CD4-positive, alpha-beta T cell treated with Interleukin-1 beta for 1 hour (primary cell): ENCODE measurements at places on chromosomes 6 and 20.

- DNase-seq, result no peak
These were observed 109.6 kb upstream of the RPS6KA2 start for GRCh38 chr6:166736634-166737033.

DNA sequence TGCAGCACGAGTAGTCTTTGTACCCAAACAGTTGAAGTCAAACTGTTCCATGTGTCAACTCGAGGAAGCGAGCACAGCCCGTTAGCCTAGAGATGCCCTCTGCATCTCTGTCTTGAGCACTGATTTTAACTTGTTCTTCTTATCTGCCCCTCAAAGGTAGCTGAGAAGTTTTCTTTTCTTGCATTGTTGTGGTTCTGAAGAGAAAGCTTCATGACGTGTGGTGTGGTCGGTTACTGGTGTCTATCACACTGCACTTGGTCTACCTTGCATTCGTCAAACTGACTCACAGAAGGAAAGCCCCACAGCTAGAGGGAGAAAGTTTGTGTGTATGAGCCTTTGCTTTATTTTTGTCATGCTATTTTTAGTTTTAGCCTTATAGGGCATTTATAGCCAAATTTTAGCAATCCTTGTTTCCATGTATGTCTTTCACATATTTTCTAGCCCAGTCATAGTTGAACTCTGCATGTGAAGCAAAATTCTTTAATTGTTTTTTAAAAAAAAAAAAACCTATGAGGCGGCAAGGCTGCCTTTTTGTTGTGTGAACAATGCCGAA is 115.1 kb downstream of the JAG1 start:
- no peak for DNase-seq

DNA sequence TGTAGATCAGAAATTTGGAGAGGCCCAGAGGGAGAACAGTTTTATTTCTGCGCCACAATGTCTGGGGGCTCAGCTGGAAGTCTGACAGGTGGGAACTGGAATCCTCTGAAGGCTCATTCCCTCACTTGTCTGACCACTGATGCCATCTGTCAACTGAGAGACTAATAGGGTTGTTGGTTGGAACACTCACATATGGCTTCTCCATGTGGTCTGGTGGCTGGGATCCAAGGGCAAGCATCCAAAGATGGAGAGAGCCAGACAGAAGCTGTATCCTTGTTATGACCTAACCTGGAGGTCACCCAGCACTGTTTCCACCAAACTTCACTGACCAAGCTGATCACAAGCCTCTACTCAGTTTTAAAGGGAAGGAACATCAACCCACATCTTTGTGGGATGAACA is 117.9 kb upstream of the AKAP12 start:
- no peak for DNase-seq

GRCh38 chr6:127119102-127120022 is 891 bp downstream of the RSPO3 start:
- no peak for DNase-seq

- DNase-seq, result no peak
These were observed 22.3 kb downstream of the NRN1 start for GRCh38 chr6:5984150-5985089.

DNA sequence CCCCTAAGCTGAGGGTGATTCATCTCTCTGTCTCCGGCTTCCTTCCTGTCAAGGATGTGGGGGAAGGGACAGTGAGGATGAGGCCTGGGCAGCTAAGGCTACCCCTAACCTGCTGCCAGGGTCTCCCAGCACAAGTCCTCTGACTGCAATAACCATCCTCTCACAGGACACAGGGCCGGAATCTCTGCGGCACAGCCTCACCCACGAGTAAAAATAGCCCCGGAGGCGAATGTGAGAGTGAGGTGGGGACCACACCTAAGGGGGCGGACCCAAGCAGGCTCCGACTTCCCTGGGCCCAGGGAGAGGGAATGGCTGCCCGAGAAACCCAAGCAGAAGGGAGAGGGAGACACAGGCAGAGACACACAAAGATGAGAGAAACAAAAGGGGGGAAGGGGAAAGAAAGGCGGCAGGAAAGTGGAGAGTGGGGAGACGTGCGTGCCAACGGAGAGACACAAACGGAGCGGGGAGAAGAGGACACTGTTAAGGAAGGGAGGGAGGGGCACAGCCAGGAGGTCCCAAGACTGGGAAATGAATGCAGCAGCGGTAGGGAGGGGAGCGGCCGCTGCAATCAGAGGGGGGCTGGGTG is 1.4 kb downstream of the CLIC1 start:
- peak; percentile 82 for DNase-seq

- peak; percentile 77 for DNase-seq
These were observed 7.8 kb upstream of the MDGA1 start for GRCh38 chr6:37705239-37706051.

DNA sequence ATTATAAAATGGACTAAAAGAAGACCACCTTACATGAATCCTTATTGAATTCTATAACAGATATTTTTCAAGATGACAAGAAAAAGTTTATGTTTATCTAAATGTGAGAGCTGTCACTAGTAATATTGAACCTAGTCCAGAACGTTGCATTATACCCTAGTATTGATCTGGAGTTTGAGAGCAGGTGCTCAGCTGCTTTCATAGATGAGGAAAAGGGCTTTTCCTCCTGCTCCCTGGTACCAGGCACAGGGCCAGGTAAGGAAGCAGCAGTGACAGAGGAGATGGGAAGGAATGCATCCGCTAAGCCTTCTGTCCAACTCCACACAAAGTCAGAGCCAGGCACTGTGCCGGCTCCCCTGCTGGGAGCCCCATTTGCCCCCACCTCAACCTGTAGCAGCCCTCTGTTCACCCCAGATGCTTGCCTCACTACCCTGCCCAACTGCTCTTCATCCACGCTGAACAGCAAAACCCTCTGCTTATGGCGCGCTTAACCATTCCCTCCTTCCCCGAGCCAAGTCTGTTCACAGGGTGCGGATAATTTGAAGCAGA is 393.1 kb downstream of the FRK start:
- DNase-seq, result no peak

GRCh38 chr20:25525867-25526266 is 59.5 kb downstream of the NINL start:
- no peak for DNase-seq

GRCh38 chr6:55925292-55925691 is 49.9 kb upstream of the BMP5 start:
- no peak for DNase-seq
